Cortex of kidney (tissue), 1 donor: ENCODE measurements at places on chromosomes 4 and X.

DNA sequence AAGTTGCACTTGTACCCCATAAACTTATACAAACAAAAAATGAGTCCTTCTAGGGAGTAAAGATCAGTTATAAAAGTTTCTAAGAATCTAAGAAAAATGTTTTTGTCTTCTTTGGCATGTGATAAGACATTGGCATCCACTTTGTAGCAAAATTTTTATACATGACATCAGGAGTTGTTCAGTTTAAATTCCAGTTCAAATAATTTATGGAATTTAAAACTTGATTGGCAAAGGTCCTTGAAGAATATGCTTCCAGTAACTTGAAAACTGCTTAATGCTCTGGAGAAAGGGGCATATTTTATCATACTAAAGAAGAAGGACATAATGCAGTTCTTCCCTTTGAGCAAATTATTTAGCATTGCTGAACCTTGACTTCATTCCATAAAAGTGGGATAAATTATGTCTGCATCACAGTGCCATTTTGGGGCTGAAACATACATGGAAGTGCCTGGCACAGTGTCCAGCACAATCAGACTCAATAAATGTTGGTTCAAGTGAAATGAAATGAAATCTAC is 163.3 kb upstream of the IL15 start:
- no peak for DNase-seq

DNA sequence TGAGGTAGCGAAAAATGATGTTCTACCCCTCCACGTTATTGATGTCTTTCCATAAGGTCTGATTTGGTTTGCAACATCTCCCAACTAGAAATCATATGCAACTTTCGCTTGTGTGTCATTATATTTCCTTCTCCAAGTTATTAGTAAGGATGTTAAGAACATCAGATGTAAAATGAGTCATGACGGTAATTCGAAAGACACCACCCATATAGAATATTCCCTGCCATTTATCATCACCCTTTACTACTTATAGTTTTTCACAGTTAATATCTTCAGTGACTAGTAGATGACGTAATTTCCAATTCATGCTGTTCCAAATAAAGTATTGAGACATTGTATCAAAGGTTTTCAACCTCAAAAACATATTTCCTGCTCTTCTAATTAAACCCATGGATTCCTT is 146.7 kb upstream of the MAP3K15 start:
- DNase-seq: no peak

DNA sequence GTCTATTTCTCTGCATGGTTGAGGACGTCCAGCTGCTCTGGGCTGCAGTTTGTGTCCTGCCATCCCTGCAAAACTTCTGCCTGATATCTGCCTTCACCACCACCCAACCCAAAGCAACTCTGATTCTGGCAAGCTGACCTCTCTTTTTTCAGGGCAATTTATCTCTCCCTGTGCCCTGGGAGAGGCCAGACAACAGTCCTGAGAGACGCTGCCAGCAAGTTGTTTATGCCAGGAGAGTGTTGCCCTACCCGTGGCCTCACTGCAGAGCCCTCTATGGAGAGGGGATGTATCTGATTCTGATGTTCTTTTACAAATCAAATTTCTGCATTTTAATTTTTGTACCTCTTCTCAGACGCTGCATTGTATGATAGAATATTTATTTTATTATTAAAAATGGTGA is 36.6 kb upstream of the BRWD3 start:
- DNase-seq: no peak

- DNase-seq: no peak
Observed at GRCh38 chr4:113114884-113115283, 65.4 kb downstream of the ANK2 start.

DNA sequence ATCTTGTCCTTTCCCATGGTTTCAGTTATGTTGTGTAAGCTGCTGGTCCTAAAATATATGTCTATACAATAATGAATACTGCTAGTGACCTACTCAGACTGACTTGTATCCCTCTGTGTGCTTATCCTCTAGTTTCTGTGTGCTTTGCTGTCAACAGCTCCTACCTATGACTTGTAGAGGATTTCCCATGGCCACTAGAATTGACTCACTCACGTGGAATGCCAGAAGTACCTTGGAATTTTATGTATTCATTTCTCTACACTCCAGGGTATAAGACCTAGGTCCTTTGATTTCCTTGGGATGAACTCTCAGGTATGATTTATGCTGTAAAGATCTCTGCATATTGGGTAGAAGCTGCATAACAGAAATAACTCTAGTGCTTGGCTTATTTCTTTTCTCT is 279.9 kb upstream of the SLIT2 start:
- DNase-seq: no peak

- DNase-seq: no peak
Observed at GRCh38 chr4:17168571-17168970, 270.1 kb upstream of the LDB2 start.

DNA sequence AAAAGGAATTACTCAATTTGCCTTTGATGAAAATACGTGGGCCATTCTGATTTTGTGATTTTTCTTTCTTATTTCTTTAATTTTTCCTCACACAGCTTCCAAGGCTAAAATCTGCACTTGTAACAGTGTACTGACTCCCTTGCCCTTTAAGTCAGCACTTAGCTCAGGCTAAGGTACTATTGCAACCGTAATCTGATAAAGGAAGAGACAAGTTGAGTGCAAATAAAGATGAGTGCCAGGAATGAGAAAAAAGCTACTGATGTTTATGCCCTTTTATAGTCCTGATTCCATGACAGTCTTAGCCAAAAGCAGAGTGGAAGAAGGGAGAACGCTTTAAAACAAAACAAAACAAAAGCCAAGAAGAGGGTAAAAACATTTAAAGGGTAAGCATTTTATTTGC is 6.0 kb downstream of the DMD start:
- no peak for DNase-seq

- no peak for DNase-seq
Observed at GRCh38 chr4:139559687-139560086, 3.7 kb upstream of the SETD7 start.

- no peak for DNase-seq
Observed at GRCh38 chrX:110180928-110181310, 137.0 kb downstream of the AMMECR1 start.

DNA sequence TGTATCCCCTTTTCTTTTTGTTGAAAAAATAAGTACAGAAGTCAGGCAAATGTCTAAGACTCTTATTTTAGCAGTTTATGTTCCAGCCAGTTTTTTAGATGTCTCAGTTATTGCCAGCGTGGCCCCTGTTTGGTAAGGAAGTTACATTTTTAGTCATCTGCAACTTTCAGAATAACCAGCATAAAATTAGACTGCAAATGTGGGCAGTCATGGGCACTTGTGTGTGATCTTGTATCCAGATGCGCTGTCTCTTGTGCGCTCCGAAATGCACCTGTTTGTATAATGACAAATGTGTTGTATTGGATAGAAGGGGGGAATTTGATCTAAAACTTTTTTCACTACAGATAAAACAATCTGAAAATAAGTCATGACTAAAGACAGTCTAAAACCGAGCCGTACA is 44.3 kb upstream of the CLCN4 start:
- no peak for DNase-seq

DNA sequence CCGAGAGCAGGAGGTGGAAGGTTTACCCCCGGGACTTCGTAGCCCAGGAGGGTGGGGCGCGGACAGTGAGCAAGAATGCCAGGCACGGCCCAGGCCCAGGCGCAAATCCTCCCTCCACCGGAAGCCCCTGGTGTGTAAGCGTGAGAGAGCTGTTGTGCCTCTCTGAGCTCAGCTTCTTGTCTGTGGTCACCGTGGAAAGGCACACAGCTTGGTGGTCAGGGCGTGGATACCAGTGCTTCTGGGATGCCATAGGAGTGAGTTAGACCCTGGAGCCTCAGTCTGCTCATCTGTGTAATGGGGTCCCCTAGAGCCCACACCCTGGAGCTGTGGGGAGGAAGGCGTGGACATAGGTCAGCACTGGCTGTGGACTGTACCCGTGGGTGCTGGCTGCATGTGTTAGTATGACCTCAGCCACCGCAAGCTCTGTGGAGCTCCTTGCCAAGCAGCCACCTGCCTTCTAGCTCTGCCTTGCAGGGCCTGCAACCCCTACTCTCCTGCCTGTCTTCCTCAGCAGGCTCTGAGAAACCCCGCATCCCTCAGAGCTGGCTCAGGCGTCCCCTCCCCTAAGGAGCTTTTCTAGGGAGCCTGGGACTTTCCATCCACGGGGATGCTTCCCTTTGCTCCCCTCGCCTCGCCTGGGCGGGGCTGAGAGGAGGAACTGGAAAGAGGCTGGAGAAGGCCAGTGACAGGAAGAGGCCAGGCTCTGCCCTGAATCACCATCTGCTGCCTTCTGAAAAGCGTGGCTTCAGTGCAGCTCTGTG is 28.0 kb upstream of the AFAP1 start:
- no peak for DNase-seq

DNA sequence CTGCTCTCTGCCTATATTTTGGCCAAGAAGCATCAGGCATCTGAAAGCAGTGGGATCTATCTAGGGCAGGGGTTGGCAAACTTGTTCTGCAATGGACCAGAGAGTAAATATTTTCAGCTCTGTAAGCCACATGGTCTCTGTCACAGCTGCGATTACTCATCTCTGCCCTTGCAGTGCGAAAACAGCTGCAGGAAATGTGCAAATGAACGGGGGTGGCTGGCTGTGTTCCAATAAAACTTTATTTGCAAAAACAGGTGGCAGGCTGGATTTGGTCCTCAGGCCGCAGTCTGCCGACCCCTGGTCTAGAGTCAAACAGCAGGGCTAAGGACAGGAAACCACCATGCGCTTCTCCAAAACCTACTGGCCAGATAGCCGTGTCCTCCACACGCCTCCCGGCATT is 48.6 kb downstream of the ACOX3 start:
- no peak for DNase-seq

GRCh38 chr4:142347241-142347640 is 498.9 kb downstream of the INPP4B start:
- DNase-seq: no peak

DNA sequence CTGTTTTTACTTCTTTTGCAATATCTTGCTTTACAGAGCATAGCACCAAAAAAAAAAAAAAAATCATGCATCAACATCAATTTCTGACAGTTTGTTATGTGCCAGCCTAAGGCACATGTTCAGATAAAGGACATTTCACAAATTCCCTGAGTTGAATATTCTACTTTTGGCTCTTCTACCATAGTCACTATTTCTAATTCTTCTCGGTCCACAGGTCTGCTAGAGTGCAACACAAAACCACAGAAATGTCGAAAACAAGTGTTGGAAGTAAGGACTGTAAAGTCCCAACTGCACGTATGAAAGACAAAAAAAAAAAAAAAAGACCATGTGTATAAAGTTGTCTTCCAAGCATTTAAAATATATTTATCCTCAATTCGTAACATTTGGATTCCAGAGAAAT is 494.2 kb upstream of the INTU start:
- no peak for DNase-seq

DNA sequence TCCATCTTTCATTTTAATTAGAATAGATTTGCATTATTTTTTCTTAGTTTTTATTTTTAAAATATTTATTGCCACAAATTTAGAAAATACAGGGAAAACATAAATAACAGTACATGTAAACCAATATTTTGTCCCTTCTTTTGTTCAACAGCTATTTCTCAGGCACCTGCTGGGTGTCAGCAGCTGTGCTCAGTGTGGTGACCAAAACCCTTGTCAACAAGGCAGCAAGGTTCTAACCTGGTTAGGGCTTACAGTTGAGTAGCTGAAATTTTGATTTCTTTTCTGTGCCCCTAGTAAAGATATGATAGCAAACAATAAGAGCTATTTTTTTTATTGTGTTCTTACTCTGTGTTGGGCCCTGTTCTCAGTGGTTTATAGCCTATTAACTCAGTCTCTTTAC is 128.1 kb downstream of the PTTG2 start:
- no peak for DNase-seq
